Adipocyte (in vitro differentiated cells): ENCODE measurements at places on chromosomes 2 and 18.
A peak's percentile ranks its signal among the peaks of the same experiment; 100 is the strongest.

DNA sequence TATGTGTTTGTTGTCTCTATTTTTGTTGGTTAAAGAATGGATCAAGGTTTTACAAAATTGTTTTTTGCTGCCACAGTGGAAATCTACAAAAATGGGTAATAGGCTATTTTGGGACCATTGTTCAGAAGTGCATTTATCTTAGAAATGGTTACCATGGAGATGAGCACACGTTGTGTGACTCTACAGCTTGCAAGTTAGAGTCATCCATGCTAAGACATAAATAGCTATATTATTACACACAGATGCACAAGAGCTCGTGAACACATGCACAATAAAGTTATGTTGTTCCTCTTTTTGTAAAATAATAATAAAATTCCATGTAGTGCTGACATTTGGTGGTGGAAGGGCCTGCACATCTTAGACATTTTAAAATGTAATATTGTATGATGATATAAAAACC is 15.5 kb upstream of the DUSP19 start:
- DNase-seq = peak; percentile 36

DNA sequence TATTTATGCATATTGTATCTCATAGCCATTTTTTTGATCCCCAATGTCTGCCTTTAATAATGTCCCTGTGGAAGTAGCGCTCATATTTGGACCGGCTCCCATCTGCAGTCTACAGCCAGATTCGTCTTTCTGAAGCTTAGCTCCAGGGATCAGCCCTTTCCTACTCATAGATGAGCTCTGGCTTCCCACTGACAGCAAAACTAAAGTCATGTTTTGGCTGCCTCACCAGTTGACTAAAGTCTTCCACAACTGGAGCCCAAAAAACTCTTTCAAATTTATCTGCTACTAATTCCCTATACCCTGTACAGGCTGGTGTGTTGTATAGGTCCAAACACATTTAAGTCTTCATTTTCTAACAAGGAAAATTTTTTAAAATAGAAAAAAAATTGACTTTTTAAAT is 294.2 kb upstream of the HNMT start:
- DNase-seq = no peak

GRCh38 chr2:165827921-165828276 is 33.9 kb upstream of the GALNT3 start:
- peak; percentile 50 for DNase-seq

DNA sequence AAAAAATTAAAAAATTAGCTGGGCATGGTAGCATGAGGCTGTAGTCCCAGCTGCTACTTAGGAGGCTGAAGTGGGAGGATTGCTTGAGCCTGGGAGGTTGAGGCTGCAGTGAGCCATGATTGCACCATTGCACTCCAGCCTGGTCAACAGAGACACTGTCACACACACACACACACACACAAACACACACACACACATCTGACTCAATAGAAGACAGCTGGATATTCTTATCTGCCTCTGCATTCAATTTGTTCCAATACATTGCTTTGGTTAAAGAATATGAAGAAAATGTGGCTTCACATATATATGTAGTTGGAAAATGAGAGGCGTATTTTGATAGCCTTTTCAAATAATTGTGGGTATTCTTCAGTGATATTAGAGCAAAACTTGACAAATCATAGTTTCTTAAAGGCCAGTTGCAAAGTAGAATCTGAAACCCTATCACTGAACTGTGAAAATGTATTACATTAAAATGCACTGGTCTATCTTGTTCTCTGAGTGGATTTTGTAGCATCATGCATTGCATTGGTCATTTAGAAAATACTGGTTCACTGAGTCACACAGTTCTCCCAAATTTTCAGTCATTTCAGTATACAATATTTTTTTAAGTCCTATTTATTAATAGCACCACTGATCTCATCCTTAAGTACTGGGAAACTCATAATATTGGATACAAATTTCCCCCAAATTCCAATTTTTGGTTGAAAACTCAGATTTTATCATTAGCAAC is 140.9 kb downstream of the MCFD2 start:
- DNase-seq = no peak

- DNase-seq = peak; percentile 33
These were observed 31.7 kb downstream of the UBE2F start for GRCh38 chr2:237998530-237998929.

- DNase-seq = no peak
These were observed 732.7 kb downstream of the NR4A2 start for GRCh38 chr2:155599834-155600233.

- no peak for DNase-seq
These were observed 15.3 kb downstream of the WNT10A start for GRCh38 chr2:218895759-218896500.

GRCh38 chr2:122238006-122238559 is 482.6 kb downstream of the TSN start:
- no peak for DNase-seq

- no peak for DNase-seq
These were observed 95.3 kb upstream of the ID2 start for GRCh38 chr2:8586457-8587051.

DNA sequence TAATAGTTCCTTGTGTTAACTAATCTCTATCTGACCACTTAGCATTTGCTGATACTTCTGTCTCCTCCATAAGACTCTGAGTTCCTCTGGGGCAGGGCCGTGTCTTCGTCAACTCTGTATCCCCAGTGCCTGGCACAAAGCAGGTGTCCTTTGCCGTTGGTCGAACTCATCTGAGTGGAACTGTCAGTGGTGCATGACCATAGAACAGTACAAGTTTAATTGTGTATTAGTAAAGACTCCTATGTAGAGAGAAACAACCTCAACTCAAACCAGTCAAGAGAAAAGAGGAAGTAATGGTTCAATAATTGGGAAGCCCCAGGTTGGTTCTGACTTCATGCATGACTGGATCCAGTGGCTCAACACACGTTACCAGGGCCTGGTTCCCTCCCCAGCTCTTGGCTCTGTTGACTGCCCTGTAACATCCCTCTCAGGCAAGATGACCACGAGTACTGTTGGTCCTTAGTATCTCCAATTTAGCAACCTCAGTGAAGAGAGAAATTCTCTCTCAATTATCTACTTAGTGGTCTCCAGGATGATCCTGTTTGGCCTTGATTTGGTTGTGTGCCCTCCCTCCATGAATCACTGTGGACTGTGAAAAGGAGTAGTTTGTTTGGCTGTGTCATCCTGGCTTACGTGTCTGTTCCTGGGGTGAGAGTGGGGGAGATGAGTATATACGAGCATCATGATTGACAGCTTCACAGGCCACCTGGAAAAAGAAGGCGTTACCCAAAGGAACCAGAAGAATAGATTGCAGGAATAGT is 58.5 kb upstream of the MSH6 start:
- no peak for DNase-seq

GRCh38 chr2:64143169-64144056 is 807 bp downstream of the PELI1 start:
- DNase-seq = peak; percentile 72

DNA sequence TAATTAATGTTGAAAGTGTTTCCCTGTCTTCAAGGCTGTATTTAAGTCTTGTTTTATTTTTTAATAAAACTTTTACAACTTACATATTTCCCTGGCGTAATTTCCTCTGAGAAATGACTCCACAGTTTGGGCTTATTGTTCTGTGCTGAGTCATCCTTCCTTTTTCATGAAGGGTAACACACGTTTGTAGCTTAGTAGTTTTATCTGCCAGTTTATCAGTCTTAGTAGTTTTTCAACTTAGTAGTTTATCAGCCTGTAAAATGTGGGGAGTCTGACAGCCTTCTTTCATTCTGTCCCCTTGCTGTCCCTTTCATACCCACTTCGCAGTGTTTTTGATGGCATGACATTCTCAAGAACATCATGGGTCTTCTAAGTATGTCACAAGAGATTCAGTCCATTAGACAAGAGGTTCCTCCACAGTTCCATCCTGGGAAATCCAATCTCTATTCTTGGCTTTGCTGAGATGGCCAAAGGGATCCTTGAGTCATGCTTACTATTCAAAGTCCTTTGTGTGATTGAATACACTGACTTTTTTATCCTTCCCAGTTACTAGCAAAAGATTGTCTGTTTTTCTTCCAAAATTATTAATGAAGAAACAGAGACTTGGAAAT is 60.0 kb upstream of the SGPP2 start:
- DNase-seq = peak; percentile 51

DNA sequence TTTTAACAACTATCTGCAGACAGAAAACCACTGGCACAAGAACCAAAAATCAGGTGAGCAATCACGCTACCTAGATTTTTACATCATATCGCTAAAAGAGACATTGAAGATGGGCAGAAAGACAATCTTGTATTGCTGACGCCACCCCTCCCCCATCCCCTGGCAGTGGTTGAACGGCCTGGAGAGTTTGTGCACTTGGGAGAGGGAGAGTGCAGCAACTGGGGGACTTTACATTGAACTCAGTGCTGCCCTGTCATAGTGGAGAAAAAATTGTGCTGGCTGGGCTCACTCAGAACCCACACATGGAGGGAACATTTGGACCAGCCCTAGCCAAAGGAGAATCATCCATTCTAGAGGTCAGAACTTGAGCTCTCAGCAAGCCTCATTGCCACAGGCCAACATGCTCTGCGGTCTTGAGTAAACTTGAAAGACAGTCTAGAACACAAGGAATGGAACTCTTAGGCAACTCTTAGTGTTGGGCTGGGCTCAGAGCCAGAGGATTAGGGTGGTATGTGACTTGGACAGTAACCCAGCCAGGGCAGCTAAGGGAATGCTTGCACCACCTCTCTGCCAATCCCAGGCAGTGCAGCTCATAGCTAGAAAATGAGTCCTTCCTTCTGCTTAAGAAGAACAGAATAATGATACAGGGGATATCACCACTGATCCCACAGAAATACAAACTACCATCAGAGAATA is 220.0 kb upstream of the CYP26B1 start:
- DNase-seq = peak; percentile 97

DNA sequence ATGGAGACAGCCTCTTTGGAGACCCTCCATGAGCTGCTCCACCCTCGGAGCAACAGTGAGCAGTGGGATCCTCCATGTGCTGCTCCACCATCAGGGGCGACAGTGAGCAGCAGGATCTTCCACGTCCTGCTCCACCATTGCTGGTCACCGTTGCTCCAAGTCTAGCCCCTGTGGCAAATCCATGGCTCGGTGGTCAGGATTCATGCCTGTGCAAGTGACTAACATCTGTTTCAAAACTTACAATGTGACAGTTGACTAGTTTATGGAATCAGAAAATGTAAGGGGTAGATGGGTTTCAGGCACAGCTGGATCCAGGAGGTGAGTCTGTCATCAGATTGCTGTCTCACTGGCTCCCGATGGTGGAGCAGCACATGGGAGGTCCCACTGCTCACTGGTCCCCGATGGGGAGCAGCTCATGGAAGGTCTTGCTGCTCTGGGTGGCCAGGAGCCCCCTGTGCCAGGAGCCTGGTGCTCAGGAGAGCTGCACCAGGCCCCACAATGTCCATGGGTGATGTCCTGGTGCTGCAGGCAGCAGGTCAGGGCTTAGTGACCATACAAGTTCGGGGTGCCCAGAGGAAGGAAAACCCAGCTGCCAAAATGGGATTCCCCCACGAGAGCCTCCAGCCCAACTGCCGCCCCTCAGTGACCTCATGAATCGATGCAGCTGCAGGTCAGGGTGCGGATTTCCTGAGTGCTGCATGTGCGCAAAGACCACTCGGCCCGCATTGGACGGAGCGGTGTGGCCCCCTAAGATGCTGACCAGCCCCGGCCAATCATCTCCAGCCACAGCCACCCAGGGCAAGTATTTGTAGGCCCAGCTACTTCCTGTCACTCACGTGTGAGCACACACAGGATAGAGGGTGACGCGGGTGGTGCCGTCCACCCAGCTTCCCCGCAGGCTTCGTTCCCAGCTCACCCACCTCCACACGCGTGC is 116.5 kb upstream of the OTOS start:
- DNase-seq = no peak

DNA sequence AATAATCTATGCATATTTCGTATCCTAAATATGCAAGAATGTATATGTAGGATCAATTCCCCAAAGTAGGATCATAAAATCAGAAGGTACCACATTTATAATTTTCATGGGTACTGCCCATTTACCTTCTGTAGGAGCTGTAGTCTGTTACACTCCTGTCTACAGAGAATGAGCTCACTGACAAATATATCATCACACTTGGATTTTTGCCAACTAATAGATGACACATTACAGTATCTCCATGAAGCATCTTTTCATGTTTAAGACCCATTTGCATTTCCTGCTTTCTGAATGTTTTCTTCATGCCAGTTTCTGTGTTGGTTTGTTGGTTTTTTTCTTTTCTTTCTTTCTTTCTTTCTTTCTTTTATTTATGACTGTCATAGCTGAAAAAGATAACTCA is 70.9 kb upstream of the EML6 start:
- DNase-seq = no peak

GRCh38 chr18:9951022-9951859 is 37.4 kb downstream of the VAPA start:
- DNase-seq = peak; percentile 81

DNA sequence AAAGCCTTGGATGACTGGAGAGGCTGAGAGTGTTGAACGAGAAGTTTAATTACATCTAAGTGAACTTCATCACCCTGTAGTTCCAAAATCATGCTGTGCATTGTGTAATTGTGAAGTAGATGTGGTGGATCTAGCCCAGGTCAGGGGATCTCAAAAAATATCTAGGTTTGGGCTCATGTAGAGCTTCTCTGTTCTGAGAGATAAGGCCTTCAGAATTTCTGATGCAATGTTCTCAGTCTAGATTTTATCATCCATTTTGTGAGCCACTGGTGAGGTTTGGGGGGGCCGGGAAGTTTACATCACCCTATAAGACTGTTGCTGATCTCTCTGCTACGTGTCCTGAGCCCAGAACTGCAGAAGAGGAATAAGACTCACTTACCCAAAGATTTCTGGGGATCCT is 719.4 kb downstream of the SOCS6 start:
- no peak for DNase-seq

DNA sequence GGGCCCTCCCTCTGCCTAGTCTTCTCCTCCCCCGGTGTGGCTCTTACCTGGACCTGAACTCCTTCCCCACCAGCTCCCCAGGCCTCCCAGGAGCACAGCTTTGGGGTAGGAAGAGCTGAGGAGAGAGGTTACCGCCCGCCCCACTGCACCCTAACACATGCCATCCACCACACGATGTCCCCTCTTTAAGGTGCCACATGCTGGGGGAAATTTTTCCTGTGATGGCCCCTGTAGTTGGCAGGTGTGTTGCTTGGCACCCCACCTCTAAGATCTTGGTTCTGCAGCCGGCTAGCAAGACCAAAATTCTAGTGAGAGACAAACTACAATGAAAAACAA is 6.9 kb upstream of the TEX261 start:
- DNase-seq = no peak

DNA sequence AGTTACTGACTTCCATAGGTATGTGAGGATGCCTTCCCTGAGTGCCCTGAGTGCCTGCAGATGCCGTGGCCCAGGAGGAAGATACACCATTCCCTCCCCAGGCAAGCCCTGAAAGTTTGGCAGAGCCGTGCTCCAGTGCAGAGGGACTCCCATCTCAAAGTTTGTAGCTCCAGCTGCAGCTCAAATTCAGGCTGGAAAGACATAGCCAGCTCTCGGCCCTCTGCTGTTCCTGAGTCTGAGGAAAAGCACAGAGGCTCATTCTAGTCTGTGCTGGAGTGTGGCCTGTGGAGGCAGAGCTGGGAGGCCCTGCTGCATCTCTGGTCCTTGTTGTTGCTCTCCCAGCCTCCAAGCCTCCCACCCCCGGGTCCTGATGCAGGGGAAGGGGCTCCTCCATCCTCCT is 15.9 kb upstream of the TPO start:
- no peak for DNase-seq
